ENCODE measurements at places on chromosomes 2 and 18.

- DNase-seq: no peak
Observed at GRCh38 chr18:42559069-42559690, 556.3 kb downstream of the RIT2 start.

DNA sequence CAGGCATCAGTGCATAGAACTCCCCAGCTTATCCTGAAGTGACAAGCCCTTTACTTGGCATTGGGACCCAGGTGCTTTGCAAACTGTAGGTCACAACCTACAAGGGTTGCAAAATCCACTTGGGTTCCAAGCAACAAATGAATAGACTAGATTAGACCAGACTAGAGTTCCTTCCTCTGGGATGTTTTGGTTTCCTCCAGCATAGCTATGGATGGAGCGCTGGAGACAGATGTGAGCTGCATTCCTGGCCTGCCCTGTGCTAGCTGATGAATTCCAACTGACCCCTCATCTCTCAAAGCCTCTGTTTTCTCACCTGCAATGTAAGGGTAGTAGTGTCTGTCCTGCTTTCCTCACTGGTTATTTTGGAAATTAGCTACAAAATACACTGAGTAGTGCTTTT is 86.2 kb downstream of the NPAS2 start:
- no peak for DNase-seq

GRCh38 chr2:168926621-168927386 is 25.7 kb downstream of the G6PC2 start:
- no peak for DNase-seq

- no peak for DNase-seq
Observed at GRCh38 chr2:172281648-172282570, 145.5 kb upstream of the ITGA6 start.

DNA sequence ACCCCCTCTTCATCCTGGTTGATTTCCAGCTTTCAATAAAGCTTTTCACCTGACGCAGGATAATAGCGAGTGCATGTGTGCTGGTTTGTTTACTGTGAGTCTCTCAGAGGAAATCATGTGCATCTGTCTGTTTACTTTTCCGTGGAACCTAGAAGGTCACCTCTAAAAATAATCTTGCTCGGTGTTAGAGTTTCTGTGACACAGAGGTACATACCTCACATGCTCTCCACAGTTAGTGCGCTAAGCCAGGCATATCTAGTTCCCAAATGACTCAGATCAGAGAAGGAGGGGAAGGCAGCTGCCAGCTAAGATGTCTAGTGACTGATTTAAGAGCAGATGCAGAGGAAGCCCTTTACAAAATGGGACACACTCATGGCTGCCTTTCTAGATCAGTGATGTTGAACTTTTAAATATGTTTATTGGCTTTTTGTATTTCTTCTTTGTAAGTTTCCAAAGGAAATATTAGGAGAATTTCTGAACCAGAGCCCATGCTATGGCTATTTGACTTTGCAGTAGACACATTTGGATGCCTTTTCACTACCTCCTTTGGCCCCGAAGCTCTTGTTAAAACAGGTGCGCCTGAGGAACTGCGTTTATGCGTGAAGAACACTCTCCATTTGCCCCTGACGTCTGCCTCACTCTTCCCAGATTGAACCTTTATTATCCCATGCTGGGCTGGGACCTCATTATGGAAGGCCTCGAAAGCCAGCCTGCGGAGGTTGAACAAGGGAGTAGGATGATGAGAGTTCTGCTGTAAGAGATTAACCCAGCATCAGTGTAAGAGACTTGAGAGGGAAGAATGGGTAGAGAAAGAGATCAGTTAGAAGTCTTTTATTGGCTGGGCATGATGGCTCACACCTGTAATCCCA is 145.6 kb downstream of the FAM161A start:
- DNase-seq: no peak

DNA sequence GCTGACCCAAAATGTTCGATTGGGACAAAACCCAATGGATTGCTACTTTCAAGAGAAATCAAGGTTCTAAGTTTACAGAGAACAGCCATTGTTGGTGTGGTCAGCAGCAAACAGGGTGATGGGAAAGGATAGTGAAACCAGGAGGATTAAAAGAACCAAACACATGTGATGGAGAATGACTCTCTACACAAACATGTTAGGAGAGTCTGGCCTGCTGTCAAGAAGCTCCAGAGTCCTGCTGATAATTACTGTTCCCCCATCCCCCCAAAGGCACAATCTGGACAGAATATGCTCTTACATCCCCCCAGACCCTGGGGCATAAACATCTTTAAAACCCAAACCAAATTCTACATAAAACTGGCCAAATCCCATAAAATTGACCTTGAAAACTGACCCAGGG is 32.0 kb upstream of the ACYP2 start:
- no peak for DNase-seq

- no peak for DNase-seq
Observed at GRCh38 chr2:165431014-165431413, 38.5 kb upstream of the CSRNP3 start.

- DNase-seq: no peak
Observed at GRCh38 chr2:131827481-131828163, 299.9 kb downstream of the CCDC74A start.

DNA sequence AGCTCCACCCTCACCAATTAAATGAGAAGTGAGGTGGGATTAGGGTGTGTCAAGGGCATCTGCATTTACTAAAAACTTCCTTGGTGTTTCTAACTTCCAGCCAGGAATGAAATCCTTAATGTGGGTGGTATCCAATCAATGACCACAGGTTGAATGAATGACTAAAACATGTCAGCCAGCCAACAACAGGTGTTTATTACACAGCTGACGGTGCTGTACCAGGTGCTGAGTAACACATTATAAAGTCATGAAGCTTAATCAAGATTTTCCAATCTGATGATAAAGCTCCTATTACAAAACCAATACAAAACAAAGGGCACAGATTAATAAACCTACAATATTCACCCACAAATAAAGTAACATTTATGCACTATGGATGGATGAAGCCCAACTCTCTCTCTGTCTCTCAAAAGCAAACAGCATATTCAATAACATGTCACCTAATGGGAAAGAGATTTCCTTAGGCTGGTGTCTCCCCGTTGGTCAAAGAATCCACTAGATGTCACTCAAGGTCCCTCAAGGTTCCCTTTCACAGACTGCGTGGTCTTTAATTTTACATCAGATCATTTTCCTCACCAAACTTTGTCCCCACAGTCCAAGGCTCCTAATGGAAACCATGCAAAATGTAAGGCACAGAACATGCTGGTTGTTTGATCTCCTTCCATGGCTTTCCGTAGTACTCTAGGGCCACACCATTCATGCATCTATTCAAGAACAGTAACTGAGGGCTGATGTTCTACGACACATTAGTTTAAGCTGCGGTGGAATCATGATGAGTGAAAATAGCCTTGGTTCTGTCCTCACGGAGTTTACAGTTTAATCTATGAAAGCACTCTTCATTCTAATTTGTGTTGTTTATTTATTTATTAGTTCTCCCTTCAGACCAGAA is 6.4 kb upstream of the PTPN4 start:
- no peak for DNase-seq

- no peak for DNase-seq
Observed at GRCh38 chr18:8116341-8117005, 492.8 kb upstream of the RAB12 start.

- DNase-seq: no peak
Observed at GRCh38 chr2:60974652-60975051, 42.9 kb upstream of the PEX13 start.

GRCh38 chr2:43331422-43331821 is 105.0 kb upstream of the ZFP36L2 start:
- no peak for DNase-seq

DNA sequence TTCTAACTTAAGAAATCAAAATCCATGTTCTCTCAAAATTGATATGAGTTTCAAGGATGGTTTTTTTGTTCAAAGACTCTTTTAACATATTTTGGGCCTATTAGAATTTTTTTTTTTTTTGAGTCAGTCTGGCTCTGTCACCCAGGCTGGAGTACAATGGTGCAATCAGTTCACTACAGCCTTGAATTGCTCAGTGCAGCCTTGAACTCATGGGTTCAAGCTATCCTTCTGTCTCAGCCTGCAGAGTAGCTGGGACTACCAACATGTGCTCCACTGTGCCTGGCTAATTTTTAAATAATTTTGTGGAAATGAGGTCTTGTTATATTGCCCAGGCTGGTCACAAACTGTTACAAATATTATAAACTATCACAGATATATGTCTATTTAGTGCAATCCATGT is 40.6 kb upstream of the RBMS1 start:
- DNase-seq: no peak

- no peak for DNase-seq
Observed at GRCh38 chr2:174053355-174054151, 88.4 kb upstream of the SP3 start.

DNA sequence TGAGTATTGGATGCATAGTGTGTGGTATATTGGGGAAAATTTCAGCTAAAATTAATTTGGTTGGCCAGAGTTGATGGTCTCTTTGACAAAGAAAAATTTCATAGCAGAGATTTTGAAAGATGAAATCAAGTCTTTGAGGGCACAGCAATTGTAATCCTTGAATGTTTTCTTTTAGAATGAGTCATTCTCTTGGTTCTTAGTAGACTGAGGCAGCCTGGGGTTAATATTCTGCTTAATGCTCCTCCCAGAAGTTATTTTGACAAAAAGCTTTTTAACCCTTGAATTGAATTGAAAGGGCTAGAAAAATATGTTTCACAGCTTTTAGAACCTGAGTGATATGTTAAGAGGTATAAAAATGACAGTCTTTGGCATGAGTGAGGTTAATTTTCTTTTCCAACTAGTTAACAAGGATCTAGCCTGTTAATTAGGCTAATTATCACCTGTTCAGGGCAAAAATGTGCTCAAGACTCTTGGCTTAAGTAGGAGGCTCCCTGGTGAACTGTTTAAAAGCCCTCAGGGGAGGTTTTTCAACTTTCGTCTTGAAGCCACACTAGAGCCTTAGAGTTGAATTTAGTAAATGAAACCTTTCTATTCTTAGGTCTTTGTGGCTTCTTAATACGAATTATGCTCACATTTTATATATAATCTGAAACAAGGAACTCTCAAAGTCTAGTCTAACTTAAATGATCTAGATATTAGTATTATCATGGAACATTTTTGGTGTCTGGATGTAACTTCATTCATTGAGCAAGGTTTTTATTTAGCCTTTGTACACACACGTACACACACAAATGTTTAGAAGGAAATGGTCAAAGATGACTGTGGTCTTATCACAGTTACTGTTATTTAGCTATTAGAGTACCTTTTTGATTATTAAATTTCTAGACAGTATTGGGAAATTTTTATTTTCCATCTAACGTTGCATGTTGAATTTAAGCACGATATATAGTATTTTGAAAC is 272.5 kb downstream of the ZNF407 start:
- DNase-seq: no peak

DNA sequence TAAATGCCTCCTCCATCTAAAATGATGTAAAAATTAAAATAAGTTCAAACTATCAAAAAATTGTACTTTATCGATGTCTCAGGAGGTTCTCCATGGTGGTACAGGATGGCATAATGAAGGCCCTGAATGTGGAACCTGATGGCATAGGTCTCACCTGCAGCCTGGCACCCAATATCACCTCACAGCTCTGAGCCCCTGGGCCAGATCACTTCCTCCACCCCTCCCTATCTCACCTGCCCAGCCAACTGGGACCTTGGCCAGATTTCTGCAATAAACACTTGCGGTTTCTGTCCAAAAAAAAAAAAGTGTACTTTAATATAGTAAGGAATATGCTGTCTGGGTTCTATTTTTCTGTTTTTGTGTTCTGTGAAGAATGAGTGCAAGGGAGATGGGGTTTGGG is 6.7 kb upstream of the RBM45 start:
- DNase-seq: no peak

DNA sequence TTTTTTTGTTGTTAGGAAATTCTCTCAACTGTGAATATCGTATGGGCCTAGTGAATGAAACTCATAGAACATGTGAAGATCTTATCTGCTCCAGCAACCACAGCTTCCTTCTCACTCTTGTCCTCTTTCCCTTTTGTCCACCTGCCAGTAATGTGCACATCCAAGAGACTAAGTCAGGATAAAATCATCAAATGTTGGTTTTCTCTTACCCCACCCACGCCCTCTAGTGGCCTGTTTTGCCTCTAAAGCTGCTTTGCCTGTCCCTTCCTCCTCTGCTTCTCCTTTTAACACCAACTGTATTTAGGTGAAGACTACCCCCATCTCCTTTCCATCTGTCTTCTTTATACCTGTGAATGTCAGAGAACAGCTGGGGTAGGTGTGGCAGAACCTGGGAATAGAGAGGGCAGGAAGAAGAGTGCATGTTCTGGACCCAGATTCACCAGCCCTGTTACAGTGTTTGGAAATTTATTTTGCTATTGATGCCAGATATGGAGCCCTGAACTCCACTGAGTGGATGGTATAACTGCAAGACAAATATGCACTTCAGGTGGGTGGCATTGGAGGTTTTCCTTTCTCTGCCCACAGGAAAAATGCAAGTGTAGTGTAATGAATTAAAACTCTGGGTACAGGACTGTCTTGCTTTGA is 8.4 kb upstream of the MGAT5 start:
- DNase-seq: peak; percentile 89

DNA sequence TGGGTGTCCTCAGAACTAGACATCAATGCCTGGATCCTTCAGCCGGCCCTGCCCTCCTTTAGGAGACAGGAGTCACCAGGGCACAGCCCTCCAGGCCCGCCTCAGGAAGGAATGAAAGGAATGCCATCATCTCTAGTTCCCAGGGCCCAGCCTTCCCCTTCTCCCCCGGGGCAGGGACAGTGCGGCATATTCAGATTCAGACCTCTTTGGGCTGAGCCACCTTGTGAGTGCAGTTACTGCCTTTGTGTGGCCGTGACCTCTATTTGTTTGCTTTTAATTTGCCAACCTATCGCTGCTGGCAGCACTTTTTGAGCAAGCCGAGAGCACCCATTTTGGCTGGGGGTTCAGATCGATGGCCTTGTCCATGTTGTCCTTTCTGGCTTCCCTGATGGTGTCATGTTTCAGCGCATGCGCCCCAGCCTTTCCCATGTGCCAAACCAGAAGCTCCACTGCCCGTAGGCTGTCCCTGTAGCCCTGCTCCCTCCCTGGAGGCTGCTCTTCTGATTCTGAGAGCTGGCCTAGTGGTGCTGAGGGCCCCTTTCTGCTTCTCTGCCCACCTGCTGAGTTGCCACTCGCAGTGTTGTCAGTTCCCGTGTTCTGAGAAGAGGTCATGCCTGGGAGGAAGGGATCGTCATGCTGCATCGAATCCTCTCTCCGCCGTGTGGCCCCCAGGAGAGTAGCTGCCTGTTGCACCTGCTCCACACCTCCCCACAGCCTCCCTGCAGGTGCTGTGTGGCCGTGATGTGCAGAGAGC is 10.9 kb downstream of the ANKRD23 start:
- no peak for DNase-seq

Measured in sciatic nerve (tissue), 2 donors.